ENCODE measurements at places on chromosomes 7 and 10. TPM values are rescaled to one million over a fixed set of nuclear protein-coding genes. Genes with fewer than 3 reads are reported as not detected.

Gene PRKG1
- polyA plus RNA-seq, result 14.9 TPM

Gene CALML3
- polyA plus RNA-seq, result not detected

DNA sequence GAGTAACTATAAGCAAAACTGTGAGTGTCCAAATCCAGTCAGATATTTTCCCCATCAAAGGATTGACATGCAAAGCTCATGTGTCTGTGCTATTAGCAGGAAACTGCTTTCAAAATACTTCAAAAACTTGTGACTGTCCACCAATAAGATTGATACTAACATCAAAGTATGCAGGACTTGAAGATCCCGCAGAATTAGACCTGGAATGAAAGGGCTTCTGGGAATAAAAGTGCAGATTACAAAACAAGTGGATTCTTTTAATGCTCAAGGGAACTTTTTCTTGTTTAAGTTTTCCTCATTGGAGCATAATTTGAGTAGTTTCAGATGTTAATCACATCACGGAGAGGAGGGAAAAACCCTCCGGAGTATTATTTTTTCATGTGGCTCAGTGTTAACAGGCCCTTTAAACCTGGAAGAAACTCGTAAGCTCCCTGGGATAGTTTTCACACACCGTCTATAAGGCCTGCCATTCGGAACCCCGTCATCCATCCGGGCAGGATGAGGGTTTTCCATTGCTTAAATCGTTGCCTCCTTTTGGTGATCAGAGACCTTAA lies 33.9 kb upstream of the MKX start:
- no peak for DNase-seq

- no peak for DNase-seq
Observed at GRCh38 chr10:116752969-116753665, 10.8 kb upstream of the HSPA12A start.

DNA sequence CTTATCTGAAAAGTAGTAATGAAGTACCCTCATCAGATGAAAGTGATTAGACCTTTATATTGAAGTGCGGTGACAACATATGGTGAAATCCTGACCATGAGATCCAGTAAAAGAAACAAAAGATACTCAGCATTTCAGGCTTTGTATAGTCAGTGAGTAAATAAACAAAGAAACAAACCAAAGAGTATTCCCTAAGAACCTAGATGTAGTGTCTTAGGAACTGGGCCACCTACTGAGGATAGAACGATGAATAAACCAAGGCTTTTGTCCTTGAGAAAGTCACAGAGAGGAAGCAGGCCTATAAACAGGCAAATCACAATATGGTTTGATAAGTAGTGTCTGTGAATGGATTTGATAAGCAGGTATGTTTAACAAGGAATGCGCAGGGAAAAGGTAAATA lies 46.2 kb downstream of the ZNF277 start:
- no peak for DNase-seq

DNA sequence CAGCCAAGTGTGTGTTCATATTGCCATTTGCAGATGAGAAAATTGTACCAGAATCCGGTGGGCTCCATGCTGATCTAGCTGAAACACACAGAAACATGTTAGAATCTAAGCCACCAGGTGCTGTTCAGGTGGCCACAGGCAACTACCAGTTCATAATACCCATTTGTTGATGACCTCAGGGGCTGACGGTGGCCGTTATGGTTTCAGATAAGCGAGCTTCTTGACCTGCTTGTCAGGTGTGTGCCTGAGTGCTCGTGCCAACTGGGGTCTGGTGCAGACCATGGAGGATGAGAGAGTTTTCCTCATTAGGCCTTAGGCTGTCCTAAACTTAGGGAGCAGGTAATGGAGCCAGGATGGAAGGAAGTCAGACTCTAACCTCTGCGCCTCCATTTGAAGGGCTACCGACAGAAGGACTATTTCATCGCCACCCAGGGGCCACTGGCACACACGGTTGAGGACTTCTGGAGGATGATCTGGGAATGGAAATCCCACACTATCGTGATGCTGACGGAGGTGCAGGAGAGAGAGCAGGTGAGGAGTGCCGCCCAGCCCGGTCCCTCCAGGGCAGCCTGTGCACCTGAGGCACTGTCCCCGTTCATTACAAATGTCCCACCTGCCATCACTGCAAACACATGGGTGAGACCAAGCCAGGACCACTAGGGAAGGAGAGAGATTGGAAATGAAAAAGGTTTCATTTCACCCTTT lies 53.1 kb downstream of the MKI67 start:
- DNase-seq, result no peak

GRCh38 chr10:46555713-46556514 lies 544 bp downstream of the GPRIN2 start:
- DNase-seq, result peak; percentile 64

DNA sequence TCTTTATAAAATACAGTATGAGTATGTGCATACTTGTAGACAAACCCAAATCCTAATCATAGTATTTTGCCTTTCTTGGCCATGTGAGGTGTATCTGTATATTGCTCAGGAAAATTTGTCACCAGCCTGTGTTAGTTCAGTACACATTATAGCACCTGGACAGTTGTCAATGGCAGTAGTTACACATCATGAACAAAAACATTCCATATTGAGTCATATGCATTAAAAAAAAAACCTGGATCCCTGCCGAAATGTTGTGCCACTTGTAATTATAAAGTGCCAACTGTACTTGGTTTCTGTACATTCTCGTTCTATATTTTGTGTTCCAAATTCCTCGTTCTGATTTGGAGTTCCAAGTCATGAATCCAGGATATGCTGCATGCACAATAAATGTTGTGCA lies 410.4 kb downstream of the INHBA start:
- no peak for DNase-seq

Gene ASB10
- not detected for polyA plus RNA-seq

Gene GRID2IP
- 0.91 TPM for polyA plus RNA-seq

Gene EPO
- 0.20 TPM for polyA plus RNA-seq

- no peak for DNase-seq
Observed at GRCh38 chr10:34766266-34766600, 48.9 kb downstream of the PARD3 start.

Gene VWDE
- 8.7 TPM for polyA plus RNA-seq

DNA sequence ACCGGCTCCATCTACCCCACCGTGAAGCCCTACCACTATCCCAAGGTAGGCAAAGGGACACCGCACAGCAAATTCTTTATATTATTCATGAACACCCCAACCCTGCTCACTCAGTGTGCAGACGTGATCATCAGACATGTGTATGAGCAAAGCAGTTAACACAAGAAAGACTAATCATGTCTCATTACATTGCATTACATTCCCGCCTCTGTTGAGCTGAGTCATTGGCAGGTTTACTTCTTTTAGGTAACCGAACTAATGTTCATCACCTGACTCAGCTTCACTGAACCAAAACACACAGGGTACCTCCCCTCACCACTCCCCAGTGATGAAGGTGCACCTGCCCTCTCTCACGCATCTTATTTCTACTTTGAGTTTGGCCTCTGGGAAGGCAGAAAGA lies 233.4 kb downstream of the PAXIP1 start:
- DNase-seq, result no peak

DNA sequence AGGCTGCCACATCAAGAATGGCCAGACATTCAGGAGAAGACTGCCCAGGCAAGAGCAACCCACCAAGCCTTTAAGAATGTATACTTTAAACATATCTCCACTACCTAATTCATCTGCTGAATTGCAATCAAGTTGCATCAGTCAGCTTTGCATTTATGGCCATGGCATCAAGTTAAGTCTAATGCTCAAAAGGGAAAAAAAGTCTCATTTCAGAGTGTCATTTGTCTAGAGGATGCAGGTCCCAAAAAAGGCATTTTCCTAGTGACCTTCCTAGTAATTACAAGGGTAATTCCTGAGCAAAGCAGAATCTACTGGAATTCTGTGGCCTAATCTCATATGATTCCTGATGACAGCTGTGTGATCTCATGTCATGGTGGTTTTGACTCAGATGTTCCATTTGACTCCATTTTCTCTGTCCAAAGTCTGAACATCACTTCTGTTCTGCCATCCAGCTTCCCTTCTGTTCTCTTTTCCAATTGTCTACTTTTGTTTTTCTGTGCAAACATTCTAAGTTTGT lies 7.3 kb upstream of the CABCOCO1 start:
- no peak for DNase-seq

DNA sequence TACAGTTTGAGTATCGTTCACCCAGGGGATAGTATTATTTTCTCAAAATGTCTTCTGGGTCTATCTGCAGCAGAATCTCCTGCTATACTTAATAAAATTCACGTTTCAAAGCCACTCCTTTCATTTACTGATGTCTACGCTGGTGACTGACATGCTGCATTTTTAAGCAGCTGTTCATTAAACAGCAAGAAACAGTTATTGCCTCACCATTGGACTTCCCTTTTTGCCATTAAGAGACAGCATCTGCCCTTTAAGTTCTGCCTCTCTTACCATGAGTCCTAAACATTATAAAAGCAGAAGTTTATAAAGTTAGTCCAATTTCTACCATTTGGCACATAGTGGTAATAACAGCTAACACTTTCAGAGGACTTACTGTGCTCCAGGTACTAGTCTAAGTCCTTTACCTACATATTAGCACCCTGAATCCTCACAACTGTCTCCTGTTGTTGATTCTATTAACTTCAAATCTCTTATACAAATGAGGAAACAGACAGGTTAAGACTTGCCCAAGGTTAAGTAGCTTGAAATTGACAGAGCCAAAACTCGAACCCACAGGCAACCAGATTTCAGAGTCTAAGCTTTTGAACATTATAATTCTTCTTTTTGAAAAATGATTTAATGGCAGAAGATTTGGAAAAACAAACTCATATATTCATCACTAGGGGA lies 169.5 kb downstream of the SNX13 start:
- DNase-seq, result no peak

Gene HMX3
- polyA plus RNA-seq, result not detected

DNA sequence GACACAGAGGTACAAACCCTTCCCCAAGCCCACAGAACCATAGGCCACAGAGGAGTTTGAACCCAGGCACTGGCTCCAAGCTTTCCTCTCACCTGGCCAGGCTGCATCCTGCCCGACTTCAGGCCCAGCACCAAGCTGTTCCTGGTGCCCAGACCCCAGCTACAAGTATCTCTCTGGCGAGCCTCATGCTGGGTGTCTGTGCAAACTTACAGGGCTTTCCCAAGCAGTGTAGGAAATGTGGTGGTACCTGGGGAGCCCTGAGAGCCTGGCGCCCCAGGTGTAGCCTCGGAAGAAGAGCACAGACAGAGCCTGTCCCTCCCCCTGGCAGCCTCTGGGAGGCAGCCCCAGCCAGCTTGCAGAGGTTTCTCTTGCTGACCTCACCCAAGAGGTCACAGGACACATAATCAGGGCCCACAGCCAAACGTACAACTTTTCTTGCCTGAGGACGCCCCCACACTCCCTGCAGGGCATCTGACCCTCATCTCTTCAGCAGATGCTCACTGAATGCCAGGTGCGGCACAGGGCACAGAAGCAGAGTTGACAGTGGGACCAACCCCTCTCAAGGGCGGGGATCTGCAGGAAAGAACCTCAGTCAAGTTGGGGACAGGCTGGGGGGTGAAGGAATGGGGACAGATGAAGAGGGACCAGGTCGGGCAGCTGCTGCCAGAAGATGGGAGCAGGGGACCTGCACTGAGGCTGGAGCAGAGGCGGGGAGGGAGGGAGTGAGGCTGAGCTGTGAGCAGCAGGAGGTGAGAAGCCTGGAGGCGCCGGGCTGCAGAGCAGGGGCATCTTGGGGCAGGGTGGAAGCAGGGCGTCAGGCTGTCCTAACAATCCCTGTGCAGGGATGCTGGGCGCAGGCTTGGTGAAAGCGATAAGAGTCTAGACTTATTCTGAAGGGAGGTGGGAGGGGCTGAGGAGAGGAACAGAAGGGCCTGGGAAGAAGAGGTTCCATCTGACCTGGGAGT lies 16.3 kb upstream of the MYL7 start:
- no peak for DNase-seq

DNA sequence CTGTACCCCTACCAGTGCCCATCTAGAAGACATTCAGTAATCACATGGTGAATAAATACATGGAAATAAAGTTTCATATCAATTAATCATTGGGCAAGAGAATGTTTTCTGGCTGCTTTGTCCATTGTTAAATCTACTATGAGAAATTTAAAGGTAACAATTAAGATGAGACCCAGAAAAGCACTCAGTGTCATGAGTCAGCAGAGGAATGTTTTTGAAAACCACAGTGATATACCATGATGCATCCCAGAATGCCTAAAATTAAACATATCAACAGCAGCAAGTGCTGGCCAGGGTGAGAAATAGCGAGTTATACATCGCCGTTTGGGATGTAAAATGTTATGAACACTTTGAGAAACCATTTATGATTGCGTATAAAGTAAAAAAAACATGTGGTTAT lies 825.3 kb upstream of the C7orf33 start:
- no peak for DNase-seq

DNA sequence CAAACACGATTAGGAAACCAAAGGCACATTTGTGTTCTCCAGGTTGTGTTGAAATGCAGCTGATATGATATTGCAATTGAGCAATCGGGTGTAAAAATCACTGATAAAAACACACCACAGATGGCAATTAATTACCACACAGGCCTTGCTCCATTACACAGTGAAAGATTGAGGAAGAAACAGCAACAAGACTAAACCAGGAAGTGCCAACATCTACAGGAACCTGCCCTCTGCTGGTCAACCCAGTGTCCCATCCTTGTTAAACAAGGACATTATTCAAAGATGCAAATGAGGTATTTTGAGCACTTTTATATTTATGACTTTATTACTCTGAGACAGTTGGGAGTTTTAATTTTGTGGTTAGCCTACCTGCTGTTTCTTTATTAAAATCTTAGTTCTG lies 765.6 kb upstream of the GHITM start:
- DNase-seq, result peak; percentile 12

Gene GPR37
- polyA plus RNA-seq, result 2.0 TPM

DNA sequence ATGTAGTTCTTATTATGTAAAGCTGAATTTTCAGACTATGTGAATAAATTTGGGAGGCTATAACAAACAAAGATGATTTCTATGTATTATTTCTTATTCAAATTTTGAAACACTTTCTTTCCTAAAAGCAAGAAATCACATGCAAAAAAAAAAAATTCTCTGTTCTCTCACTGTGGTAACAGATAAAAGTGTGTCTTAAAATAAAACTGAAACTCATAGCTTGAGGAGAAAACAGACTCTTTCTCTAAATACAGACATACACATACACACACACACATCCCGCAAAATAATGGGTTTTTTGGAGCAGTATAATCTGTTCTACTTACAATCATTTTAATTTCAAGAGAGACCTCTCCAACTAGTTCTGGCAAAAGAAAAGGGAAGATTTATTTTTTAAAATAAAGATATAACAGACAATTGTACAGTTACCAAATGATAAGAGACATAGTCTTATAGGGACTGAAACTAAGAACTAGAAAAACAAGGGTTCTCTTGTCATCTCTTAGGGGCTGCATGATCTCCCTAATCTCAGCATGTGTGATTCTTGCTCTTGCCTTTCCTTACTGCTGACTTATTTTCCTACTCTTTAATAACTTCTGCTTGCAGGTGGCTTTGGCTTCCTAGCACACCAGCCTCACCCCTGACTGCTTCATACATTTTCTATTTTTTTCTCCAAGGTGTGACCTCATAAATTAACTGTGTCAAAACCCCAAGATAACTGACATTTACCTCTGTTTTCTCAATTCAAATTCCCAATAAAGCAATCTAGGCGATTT lies 483.5 kb upstream of the POT1 start:
- no peak for DNase-seq
